Posterior vena cava (tissue), 2 donors: ENCODE measurements at places on chromosomes 11 and 22. TPM values are rescaled to one million over a fixed set of nuclear protein-coding genes. Genes with fewer than 3 reads are reported as not detected.

DNA sequence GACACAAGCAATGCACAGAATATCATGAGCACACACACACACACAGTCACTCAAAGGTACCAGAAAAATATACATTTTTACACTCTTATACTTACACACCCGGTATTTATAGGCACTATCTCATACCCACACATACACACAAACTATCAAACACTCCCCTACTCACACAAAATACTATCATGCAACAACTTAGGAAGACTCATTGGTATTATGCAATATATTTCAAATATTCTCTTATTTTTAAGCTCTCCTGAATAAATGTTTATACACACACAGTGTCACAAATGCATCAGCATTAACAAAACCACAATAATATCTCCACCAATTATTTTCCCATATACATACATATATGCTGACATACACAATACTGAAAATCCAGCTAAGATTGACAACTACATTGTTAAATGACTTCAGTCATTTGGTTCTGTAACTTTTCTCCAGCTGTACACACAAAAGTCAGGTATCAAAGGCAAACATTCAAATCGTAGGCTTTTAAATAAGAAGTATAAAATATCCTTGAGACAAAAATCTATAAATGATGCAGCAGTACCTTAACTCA is 2.6 kb upstream of the OR51I1 start:
- no peak for DNase-seq

- DNase-seq = no peak
Observed at GRCh38 chr11:65355013-65355775, 643 bp downstream of the TIGD3 start.

The FAT3 gene
- 38.6 TPM for total RNA-seq

DNA sequence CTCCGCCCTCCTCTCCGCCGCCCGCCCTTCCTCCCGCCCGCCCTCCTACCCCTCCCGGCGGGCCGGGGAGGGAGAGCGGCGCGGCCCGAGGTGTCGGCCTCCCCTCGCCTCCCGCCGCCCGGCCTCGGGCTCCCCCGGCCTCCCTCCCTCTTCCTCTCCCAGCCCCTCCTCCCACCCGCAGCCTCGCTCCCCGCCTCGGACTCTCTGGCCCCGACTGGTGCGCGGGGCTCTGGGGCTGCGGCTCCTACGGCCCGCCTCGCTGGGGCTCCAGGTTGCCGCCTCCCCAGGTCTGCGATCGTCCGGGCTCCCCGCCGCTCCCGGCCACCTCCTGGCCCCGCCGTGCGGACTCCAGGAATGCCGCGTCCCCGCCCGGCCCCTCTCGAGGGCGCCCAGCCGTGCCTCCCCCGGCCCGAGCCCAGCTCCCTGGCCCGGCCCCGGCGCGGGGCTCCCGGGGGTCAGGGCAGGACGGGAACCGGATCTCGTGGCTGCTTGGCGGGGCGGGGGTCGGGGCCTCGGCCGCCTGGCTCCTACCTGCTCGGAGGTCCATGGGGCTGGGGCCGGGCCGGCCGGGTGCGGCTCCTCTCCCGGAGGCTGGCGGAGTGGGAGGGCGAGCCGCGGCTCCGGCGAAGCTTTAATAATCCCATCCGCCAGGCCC is at the start of gene CLCF1:
CLCF1 (minus strand) TSS at position 606 of the 655 bp plus-strand sequence; CDS start at position 547, 59 bp downstream.
- DNase-seq = peak; percentile 90

The GLYAT gene
- total RNA-seq = not detected

GRCh38 chr22:43110927-43111623 is 525 bp downstream of the BIK start:
- DNase-seq = no peak

GRCh38 chr11:119729951-119730613 is 1.1 kb upstream of the NECTIN1 start:
- peak; percentile 89 for DNase-seq

GRCh38 chr22:35342390-35342789 is 38.5 kb upstream of the HMOX1 start:
- no peak for DNase-seq

The OR9I1 gene
- not detected for total RNA-seq

DNA sequence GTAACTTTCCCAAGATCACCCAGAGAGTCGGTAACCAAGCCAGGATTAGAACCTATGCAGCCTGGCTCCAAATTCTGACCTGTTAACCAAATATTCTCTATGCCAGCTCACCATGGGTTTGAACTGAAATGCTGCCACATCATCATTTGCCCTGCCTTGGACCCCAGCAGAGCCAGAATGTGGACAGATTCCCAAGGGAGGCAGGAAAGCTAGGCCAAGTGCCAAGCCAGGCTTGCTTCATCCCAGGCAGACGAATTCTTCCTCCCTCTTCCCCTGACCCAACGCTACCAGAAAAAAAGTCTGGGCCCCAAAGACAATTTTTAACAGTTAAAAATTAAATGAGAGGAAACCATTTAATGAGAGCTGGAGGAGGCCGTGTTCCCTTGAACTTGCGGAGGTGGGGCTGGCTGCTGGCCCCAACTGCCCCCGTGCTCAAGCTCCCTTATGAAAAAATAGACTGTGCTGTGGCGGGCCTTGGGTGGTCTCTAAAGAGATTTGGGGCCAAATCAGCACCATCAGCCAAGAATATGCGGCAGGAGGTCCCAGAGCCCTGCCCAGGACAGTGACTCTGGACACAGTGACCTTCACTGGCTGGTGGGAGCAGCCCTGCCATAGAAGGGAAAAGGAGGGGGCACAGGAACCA is 184.1 kb upstream of the SYT13 start:
- no peak for DNase-seq

DNA sequence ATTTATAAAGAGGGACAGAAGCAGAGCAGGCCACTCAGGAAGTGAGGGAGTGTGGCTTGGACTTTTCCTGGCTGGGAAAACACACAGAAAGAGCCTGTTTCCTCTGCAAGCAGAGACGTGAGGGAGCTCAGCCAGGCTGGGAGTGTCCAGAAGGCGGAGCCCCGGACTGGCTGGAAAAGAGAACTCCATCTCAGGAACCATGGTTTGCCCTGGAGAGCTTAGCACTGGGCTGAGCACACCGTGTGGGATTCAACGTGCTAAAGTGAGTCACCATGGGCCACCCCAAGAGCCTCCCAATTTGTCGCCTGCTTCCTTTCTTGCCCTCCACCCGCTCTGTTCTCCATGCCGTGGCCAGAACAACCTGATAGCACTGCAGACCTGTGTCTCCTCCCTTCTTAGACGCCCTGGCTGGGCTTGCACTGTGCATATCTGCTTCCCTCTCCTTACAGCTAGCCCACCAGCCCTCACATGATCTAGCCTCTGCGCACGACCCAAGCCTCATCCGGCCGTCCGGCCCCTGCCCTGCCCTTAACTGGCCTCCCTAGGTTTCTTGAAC is 51.8 kb downstream of the GALNT18 start:
- DNase-seq = peak; percentile 91

GRCh38 chr11:22670830-22671229 is 4.4 kb downstream of the GAS2 start:
- DNase-seq = no peak

- DNase-seq = no peak
Observed at GRCh38 chr22:30989474-30989873, 20.4 kb downstream of the TUG1 start.

DNA sequence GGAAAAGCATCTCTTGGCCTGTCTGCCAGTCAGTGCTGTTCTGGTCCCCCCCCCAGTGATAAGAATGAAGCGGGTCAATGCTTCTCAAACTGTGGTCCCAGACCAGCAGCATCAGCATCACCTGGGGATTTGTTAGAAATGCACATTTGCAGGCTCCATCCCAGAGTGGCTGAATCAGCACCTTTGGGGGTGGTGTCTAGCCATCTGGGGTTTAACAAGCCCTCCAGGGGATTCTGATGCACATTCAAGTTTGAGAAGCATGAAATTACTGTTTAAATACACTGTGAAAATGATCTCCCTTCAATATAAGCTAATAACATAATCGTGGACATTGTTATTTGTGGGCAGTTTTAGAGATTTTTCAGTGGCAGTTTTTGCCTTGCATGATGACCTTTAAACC is 133.5 kb downstream of the MYO18B start:
- DNase-seq = no peak

- DNase-seq = peak; percentile 58
Observed at GRCh38 chr11:117919781-117920221, 9.4 kb downstream of the TMPRSS13 start.

The C11orf86 gene
- total RNA-seq = not detected

The IRAG1 gene
- 348 TPM for total RNA-seq

DNA sequence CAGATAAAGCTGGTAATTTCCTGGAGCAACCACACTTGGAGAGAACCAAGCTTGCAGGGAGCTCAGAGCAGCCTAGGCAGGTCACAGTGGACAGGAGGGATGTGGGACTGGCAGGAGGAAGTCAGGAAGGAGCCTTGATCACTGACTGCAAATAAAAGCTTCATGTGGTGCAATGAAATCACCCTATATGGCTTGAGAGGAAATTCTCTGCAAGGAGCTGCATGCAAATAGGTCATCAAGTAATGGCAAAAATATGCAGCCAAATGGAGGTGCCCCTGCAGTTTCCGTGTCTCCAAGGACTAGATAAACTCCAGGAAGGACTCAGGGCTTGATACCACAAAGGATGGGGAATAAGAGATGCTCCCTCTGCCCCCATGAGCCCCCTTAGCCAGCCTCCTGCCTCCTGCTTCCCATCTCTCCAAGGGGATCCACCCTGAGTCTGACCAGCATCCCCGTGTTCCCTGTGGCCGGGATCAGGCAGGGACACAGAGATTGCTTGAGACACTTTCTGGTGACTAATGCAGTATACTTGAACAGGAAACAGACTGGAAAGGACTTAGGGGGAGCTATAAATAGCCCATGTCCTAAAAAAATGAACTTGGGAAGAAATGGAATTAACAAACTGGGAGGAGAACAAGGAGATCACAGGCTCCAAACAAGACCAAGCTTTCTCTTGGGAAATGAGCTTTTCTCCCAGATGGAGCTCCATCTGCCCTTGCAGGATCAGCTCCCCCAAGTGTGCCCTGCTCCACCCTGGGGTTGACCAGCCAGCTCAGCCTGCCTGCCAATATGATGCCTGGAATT is 23.9 kb upstream of the MICAL2 start:
- DNase-seq = peak; percentile 90

The P2RX6 gene
- total RNA-seq = 0.19 TPM

GRCh38 chr11:43367382-43368178 is 8.9 kb downstream of the TTC17 start:
- DNase-seq = no peak

The IL18 gene
- 7.0 TPM for total RNA-seq

GRCh38 chr11:44032299-44033085 is 15.3 kb upstream of the ACCSL start:
- DNase-seq = peak; percentile 93

DNA sequence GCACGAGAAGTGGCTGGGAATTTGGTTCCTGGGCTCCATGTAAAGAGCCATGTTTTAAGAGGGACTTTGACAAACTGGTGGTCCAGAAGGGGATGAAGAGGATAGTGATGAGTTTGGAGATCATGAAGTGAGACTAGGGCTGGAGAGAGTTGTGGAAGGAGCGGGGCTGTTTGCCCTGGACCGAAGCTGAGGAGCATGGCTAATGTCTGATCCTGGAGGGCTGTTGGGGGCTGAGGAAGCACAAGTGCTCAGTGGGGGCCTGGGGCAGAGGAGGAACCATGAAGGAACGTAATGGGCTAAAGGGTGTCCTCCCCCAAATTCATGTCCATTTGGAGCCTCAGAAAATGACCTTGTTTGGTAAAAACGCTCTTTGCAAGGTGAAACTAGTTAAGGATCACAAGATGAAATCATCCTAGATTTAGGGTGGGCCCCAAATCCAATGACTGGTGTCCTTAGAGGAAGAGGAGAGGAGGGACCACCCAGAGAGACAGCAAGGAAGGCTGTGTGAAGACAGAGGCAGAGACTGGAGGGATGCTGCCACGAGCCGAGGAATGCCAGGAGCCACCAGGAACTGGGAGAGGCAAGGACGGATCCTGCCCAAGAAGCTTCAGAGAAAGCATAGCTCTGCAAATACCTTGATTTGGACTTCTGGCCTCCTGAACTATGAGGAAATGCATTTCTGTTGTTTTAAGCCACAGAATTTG is 107.3 kb upstream of the LMO1 start:
- DNase-seq = no peak

- DNase-seq = no peak
Observed at GRCh38 chr11:106156290-106156937, 79.0 kb downstream of the AASDHPPT start.

DNA sequence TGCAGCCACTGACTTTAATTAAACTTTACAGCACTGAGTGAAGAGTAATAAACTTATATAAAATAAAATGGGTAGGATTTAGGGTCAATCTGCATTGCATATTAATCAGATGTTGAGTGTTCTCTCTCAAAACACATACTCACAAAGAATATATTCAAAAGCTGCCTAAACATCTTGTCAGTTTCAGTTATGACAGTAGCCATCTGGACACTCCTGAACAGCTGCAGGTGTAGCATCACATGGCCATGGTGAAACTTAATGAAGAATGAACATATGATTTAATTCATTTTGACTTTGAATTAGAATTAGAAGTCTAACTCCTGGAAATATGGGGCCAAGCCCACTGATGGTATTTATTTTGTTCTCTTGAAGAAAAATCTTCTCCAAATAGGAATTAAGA is 684.3 kb upstream of the RAG2 start:
- DNase-seq = no peak

The MMP13 gene
- total RNA-seq = not detected

- DNase-seq = peak; percentile 76
Observed at GRCh38 chr11:1081601-1082311, 7.1 kb downstream of the MUC2 start.

DNA sequence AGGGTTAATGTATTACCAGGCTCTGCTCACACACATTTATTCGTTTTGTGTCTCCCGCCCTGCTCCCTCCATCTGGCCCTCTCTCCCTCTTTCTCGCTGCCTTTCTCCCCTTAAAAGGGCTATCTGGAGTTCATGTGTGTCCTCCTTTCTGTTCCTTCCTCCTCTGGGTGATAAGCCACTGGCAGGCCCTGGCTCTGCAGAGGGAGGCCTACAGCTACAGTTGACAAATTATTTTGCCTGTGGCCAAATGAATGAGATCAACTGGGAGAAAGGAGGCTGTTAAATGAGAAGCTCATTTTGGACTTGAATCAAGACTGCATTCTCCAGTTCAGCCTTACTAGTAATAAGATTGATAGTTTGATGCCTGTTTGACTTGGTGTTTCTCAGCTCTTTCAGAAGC is 17.5 kb upstream of the OPCML start:
- no peak for DNase-seq

The DCHS1 gene
- 28.9 TPM for total RNA-seq

The TRIM49 gene
- total RNA-seq = not detected

- no peak for DNase-seq
Observed at GRCh38 chr22:35219012-35219411, 38.3 kb upstream of the HMGXB4 start.

- no peak for DNase-seq
Observed at GRCh38 chr11:109747839-109748238, 325.8 kb downstream of the C11orf87 start.

The TMA7B gene
- not detected for total RNA-seq
